ENCODE measurements at places on chromosomes 6 and 20.

- DNase-seq = no peak
These were observed 209.7 kb downstream of the SMOC2 start for GRCh38 chr6:168650671-168651111.

DNA sequence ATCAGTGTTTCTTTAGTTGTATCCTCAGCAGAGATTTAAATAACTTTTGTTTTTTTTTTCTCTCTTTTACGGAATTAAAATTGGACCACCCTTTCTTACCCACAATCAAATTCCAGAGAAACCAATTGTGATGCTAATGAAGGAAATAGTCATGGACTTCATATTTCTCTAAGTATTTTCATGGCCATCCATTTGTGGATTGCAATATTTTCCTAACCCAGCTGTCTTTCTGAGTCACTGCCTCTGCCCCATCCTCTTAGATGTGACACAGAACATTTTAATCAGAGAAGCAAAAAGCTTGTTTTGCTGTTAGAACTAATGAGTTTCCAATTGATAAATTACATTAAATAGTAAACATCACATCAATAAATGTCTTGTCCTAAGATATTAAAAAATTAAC lies 405.5 kb upstream of the ADGRB3 start:
- DNase-seq = peak; percentile 84

GRCh38 chr20:63651942-63652191 lies 1.4 kb downstream of the STMN3 start:
- DNase-seq = no peak

GRCh38 chr6:128899341-128900050 lies 16.6 kb downstream of the LAMA2 start:
- DNase-seq = peak; percentile 37

DNA sequence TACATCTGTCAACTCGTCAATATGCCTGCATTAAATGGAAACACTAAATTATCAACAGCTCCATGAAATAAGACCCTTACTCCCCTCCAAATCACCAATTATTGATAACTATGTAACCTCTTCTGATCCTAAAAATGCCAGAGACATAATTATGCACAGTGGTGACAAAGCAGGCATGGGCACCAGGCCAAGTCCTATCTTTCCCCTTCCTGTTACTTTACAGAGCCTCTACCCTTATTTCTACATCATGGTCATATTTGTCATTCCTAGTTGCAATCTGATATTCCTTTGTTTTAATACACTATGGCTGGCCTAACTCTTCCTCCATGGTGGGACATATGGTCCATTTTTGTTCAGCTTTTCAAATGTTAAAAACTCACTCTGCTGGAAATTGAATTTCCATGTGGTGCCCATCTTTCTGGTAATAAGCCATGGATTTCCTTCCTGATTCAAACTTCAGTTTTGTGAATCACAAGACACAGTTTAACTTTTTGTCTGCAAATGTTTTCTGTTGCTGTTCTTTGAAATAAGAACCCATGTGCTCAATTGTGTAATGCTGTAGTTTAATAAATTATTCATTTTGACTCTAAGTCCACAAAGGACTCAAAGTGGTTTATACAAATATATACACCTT lies 41.8 kb upstream of the ARFGEF2 start:
- DNase-seq = peak; percentile 42

- peak; percentile 45 for DNase-seq
These were observed 951 bp downstream of the FOXP4 start for GRCh38 chr6:41546866-41547798.

DNA sequence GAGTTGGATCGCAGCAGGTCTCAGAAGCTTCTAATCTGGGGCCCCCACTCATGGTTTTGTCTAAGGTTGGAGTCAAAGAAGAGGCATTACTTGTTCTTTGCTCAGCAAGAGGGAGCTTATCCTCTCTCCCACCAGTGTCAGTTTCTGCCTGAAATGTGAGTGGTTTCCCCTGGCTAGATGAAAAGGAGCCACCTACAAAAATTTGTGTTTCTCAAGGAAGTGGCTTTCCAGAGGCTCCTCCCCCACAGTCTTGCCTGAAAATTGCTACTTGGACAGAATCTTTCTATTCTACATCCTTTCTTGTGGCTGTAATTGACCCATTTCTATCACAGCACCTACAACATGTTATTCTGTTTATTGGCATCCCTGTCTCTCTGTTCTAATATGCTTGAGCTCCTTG lies 37.9 kb downstream of the SCML4 start:
- no peak for DNase-seq

- DNase-seq = no peak
These were observed 47.6 kb upstream of the SMLR1 start for GRCh38 chr6:130779658-130780033.

DNA sequence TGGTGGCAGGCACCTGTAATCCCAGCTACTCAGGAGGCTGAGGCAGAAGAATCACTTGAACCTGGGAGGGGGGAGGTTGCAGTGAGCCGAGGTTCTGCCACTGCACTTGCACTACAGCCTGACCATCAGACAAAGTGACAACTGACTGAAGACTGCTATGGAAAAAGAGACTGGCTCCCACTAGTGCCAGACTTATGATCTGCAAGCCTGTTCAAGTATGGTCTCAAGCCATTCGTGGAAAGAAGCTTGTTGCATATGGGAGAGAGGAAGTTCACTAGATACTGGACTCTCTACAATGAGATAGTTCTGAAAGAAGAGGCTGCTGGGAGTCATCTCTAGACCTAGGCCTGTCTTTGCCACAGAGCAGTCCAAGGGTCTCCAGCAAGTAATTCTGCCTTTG lies 26.7 kb downstream of the MDN1 start:
- peak; percentile 50 for DNase-seq

- no peak for DNase-seq
These were observed 746.8 kb downstream of the CBLN4 start for GRCh38 chr20:55258559-55258958.

GRCh38 chr6:1933292-1933691 lies 312.1 kb downstream of the GMDS start:
- DNase-seq = no peak

GRCh38 chr20:61769286-61769832 lies 296.3 kb downstream of the TAF4 start:
- DNase-seq = no peak

- no peak for DNase-seq
These were observed 496.7 kb downstream of the RNF144B start for GRCh38 chr6:18883851-18884250.

GRCh38 chr20:56503916-56504315 lies 20.6 kb upstream of the FAM209A start:
- DNase-seq = no peak

DNA sequence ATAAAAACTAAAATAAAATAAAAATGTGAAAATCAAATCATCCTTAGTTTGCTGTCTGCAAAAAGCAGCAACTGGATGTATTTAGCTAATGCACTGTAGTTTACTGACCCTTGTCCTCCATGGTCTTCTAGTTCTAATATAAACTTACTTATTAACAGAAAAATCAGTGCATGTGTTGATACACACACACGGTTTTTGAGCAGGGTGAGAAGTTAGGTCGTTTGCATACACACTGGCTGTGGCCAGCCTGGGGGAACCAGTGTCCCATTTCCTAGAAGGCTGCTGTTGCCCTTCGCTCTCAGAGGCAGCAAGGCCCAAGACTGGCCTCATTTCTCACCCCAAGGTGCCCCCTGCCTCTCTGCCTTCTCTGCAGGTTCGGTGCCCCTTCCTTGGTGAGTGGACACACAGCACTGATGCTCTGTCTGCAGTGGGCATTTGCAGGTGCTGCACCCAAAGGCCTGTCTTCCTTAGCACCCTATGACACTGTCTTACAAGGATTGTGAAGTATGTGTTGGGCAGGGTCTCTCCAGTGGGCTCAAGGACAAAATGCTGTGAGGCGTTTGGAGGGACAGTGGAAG lies 168.5 kb downstream of the SCP2D1 start:
- no peak for DNase-seq

DNA sequence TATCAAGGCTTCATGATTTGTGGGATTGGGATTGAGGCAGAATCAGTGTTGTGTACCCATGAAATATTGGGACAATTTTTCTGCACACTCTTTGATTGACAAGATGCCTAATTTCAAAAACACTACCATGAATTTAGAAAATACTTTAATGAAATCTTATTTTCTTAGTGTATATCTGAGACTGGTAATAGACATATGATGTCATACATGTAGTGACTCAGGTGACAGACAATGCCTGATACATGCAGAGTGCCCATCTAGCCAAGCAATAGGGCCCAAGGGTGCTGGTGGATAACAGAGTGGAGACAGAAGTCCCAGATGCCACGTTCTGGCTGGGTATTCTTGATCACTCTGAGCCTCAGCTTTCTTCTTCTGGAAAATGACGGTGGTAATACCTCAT lies 279.6 kb upstream of the ARID1B start:
- DNase-seq = no peak

GRCh38 chr6:85368631-85369030 lies 81.3 kb upstream of the NT5E start:
- no peak for DNase-seq

DNA sequence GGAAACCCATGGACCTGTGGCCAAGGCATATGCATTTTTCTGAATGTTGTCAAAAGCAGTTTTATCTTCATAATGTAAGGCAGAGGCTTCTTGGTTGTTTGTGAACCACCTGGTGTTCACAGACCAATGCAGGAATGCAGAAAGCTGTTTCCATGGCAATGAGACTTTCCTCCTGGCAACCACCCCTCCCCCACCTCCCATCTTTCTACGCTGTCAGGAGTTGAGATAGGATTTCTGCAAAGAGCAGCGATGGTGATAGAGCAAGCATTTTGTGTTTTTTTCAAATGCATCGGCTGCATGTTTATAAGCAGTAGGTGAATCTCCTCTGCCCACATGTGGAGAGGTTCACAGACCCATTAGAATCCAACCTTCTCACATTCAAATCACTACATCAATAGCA lies 114.1 kb upstream of the SMLR1 start:
- no peak for DNase-seq

DNA sequence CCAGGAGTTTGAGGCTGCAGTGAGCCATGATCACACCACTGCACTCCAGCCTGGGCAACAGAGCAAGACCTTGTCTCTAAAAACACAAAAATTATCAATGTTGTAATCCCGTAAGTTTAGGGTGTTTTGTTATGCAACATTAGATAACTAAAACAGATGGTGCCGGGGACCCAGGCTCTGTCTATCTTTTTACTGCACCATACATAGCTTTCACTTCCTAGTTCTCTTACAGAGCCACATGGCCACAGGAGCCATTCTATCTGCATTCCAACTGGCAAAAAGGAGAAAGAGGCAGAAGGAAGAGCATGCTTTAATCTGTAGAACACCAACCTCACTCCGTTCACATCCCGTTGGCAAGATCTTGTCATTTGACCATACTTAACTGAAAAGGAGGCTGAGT lies 5.4 kb upstream of the TCF15 start:
- no peak for DNase-seq

DNA sequence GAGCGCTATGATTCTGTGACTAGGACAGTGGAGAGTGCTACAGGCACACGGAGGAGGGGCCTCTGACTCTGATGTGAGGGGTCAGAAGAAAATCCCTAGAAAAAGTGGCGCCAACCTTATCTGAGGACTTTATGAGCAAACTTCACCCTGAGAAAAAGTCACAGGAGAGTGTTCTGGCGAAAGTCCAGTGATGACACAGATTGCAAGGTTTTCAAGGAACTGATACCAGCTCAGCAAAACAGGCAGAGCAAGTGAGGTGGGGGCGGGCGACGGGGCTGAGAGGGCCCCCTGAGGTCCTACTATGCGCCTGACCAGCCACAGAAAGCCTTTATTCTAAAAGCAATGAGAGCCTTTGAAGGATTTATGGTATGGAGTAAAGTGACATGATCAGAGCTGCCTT lies 73.3 kb downstream of the SLC22A23 start:
- peak; percentile 53 for DNase-seq

DNA sequence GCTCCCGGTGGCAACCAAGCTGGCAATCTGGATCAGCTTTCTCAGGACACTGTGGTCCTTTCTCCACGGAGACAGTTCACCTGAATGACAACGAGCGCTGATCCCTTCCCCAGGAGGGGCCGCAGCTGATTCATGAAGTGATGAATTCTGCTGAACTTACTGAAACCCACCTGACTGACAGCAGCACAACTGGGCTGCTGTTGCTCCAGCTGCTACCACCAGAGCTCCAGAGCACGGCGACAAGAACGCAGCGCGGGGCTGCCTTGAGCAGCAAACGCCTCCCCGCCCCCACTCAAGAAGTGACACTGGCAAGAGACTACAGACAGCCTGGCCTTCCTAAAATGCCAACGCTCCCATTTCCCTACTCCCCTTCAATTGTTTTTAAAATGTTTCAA lies 10.0 kb downstream of the PXDC1 start:
- DNase-seq = no peak

DNA sequence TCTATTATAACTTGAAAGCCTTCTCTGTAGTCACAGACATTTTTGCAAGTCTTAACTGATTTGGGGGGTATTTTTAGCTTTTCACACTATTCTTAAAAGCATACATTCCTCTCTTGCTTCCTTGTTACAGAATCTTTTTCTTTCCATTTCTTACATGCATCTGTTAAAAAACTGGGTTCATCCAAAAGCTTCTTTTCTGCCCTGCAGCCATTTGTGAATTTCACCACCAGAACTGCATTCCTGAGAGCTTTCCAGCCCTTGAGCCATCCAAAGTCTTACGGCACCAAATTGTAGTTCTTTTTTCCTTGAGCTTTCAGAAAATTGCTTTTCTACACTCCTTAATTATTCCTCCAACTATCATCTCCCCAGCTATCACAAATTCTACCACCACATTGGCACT lies 19.7 kb upstream of the GSTA4 start:
- DNase-seq = no peak

DNA sequence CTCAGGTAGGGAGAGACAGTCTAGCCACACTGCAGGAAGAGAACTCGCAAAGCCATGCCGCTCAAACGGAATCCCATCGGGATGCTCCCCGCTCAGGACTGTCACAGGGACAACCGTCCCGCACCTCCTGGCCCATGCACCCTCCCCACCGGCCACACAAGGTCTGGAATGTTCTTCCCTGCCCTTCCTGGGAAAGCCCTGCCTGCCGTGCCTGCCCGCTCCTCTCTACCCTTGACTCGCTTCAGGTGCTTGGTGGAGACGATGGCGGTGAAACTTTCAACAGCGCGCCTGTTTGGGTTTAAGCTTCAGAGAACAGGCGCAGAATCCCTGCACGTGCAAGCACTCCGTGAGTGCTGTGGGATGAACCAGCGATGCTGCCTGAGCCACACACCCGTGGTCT lies 20.6 kb downstream of the TAF4 start:
- DNase-seq = no peak

Measured in LHCN-M2 (cell line).